ENCODE measurements at places on chromosomes 6 and 20. TPM values are rescaled to one million over a fixed set of nuclear protein-coding genes. Genes with fewer than 3 reads are reported as not detected.

TCEA2 gene
- 54.4 TPM for total RNA-seq

CITED2 gene
- 55.8 TPM for total RNA-seq

RHAG gene
- not detected for total RNA-seq

THEMIS gene
- not detected for total RNA-seq

GZF1 gene
- 15.8 TPM for total RNA-seq

VNN1 gene
- total RNA-seq, result 0.09 TPM
